Daoy (cell line): ENCODE measurements at places on chromosomes 12 and 14.

DNA sequence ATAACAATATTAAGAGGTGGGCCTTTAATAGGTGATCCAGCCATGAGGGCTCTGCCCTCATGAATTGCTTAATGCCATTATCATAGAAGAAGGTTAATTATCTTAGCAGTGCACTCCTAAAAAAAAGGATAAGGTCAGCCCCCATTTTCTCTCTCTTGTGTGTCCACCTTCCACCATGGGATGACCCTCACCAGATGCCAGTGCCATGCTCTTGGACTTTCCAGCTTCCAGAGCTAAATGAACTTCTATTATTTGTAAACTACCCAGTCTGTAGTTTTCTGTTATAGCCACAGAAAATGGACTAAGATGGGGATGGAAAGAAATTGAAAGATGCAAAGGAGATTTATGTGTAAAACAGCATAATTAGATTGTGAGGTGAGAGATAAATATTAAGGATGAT lies 125.4 kb downstream of the FOXA1 start:
- no peak for DNase-seq

DNA sequence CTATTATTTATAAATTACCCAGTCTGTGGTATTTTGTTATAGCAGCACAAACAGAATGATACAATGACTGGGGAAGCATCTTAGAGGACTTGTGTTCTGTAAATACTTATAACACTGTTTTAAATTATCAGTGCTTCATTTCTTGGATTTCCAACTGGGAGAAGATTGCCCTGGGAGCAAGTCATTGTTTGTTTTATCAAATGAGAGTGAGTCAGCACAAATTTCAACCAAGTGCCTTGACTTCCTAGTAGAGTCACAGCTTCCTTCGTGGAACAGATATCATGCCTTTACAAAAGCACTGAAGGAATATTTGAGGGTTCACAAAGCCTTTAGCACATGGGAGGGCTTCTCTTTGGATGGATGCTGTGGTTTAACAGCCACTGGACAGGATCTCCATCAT lies 234.1 kb downstream of the KTN1 start:
- peak; percentile 24 for DNase-seq

DNA sequence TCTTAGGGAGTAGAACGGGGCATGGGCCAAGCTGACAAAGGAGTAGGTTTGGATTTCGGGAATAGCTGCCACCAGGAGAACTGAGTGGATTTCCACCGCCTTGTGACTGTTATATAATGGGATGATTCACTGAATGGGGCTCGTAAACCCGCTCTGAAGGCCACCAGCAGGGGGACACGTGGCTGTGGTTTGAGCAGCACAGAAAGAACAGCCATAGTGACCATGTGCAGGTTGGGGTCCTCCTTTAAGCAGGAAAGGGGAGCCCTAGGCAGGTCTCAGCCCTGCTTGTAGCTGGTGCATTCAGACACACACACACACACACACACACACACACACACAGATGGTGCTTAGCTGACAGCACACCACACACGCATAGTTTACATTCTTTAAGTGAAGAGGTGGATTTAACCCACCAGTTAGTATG lies 8.6 kb upstream of the ASB2 start:
- DNase-seq, result peak; percentile 84

DNA sequence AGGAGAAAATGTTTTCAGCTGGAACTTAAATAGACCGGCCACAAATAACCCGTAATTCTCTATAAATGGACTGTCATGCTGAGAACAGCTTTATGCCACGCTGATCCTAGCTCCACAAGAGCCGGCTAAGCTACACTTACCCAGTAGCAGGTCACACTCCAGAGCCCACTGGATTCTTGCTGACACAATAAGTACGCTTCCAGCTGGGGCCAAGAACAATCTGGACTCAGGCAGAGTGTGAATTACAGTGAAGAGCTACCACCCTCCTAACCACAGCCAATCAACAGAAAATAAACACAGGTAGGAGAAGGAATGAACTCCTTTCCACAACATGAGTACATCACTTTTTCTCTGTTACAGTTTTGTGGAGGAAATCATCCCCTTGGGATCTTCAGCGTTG lies 531.3 kb downstream of the GALC start:
- no peak for DNase-seq

GRCh38 chr12:53860426-53861345 lies 77.9 kb upstream of the HOXC13 start:
- DNase-seq, result peak; percentile 36

DNA sequence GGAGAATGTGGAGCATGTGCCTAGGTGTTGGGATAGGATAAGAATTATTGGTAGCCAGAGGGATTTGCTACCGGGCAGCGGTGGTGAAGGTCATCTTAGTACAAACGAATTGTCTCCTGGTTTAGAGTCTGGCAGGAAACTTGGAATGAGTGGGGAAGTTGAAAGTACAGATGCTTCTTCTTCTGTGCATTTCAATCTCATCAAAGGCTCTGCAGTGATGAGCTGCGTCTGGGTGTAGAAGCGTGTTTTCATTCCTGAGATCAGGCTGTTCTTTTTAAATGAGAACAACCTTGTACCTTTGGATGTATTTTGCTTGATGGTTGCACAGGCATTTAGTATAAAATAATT lies 2.1 kb downstream of the WNK1 start:
- peak; percentile 16 for DNase-seq

- DNase-seq, result no peak
These were observed 207.9 kb downstream of the SLC16A7 start for GRCh38 chr12:59803735-59804134.

DNA sequence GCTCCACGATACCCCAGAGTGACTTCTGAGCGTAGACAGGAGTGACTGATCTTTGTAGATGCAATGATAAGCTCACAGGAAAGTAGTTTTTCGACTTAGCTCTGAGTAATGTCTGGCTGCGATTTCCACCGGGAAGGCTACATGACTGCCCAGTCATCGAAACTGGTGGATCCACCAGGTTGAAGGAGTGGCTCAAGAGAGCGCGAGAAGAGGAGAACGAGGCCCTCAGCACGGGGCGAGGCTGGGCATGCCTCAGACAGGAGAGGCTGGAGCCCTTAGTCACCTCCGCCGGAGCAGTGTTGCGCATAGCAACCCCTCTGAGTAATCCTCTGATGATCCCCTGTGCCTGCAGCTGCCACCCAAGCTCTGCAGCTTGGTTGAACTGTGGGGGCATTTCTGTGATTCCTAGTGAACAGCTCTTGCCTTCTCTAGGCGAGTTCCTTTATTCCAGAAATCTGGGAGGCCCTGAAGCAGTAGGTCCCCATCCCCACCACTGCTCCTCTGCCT lies 25.6 kb downstream of the ELK3 start:
- peak; percentile 99 for DNase-seq

- DNase-seq, result no peak
These were observed 85.3 kb downstream of the DAAM1 start for GRCh38 chr14:59273737-59274136.

DNA sequence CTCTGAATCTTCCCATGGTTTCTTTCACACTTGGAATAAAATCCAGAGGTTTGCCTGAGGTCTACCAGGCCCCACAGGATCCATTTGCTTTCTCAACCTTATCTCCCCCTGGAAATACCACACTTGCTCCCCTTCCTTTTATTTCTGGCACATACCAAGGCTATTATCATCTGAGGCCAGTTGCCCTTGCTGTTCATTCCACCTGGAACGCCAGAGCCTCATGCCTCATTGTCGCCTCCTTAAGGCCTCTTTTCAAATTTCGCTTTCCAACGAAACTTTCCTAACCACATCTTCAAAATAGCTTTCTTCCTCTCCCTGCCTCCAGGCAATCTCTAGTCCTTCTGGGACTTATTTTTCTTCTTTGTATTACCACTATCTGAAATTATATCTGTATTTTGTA lies 11.2 kb upstream of the LRIG3 start:
- peak; percentile 24 for DNase-seq
